Stimulated activated CD8-positive, alpha-beta memory T cell treated with anti-CD3 and anti-CD28 coated beads, Interleukin-12 subunit alpha, Interleukin-12 subunit beta, amount 100 ng/mL, for 4 hours (primary cell): ENCODE measurements at places on chromosomes 2 and 18.

DNA sequence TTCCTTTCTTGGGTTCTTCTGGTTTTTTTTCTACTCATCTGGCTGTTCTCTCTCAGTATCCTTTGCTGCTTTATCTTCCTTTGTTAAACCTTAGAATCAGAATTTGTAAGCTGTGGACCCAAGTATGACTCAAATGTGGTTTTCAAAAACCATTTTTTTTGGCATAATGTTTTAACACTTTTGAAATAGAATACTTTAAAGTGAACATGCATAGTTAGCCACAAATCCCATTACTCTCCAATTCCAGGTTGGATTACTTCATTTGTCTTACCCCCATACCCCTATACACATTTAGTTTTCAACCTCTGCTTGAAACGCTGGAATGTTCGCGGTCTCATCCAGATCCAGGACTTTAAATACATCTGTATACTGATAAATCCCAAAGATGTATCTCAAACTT is 29.1 kb downstream of the ALMS1 start:
- no peak for DNase-seq

DNA sequence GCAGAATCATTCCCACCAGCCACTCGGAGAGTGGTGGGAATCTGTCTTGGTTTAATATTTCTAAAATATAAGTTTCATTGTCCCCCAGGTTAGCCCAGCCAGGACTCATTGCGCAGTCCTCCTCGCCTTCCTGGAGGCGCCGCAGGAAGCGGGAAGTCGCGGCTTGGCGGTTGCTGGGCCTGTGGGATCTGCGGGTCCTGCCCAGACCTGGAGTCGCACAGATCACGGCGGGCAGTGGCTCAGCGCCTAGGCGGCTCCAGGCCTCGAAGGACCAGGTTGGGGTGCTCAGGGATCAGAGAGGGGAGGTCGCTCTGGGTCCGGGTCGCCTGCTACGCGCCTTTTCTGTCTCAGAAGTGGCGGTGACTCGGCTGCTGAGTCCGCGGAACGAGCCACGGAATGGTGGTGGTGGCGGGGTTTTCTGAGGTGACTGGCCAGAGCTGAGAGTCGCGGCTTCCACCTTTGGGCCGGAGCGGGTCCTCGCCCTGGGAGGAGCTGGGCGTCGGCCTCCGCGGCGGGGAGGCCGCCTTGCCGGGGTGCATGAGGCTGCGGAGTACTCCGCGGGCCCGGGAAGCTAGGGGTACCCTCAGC is 2.6 kb downstream of the HOXD3 start:
- no peak for DNase-seq

GRCh38 chr18:60018618-60019462 is 119.0 kb downstream of the PMAIP1 start:
- DNase-seq = no peak

- DNase-seq = no peak
Measured at GRCh38 chr2:6770006-6770405, 95.7 kb downstream of the CMPK2 start.

- DNase-seq = no peak
Measured at GRCh38 chr18:8750954-8751415, 45.6 kb downstream of the MTCL1 start.

GRCh38 chr18:45954070-45954934 is 12.8 kb downstream of the EPG5 start:
- no peak for DNase-seq

DNA sequence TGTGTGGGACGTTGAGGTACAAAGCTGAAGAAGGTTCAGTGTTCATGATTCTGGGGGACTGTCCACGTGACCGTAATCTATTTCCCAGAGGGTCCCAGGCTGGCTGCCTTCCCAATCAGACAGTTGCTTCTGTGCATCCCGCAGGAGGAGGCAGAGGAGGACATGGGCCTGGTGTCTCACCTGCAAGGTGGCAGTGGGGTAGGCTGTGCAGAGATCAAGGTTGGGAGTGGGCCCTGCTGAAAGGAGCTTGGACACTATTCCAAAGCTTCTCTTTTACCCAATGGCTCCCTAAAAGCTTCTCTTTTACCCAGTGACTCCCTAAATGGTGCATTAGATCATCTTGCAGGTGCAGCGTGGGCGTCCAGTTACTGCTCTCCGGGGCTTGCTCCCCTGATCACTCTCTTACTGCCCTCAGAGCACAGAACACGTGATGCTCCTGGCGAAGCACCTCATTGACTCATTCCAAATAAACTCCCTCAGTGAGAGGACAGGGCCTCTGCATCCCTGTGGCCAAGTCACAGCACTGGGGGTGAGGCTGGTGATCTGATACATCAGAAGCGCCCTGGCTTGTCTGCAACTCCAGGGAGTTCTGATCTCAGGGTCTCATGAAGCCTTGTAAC is 41.5 kb downstream of the RNF144A start:
- DNase-seq = no peak

GRCh38 chr18:75545189-75545588 is 117.7 kb upstream of the SMIM21 start:
- DNase-seq = no peak

- DNase-seq = no peak
Measured at GRCh38 chr2:19871836-19872235, 29.9 kb downstream of the TTC32 start.

- DNase-seq = no peak
Measured at GRCh38 chr2:196410008-196410407, 229.5 kb upstream of the CCDC150 start.

GRCh38 chr18:57218281-57218680 is 71.4 kb downstream of the BOD1L2 start:
- no peak for DNase-seq

GRCh38 chr2:34705551-34706247 is 1106.6 kb upstream of the FAM98A start:
- no peak for DNase-seq

DNA sequence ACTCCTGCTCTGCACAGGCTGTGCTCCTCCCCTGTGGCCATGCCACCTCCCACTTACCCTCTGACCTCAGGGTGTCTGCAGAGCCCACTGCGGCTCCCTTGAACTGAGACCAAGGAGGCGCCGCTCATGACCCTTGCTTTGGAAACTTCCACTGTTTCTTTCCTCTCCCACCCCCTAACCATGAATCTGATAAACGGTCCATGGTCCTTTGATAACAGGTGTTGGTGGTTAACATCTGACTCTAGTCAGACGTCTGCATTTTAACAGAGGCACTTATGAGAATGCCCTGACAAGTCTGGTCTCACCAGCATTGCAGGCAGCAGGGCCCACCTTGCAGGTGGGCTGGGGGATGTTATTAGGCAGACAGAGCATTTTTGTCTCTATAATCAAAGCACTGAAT is 113.6 kb upstream of the APCDD1 start:
- no peak for DNase-seq

GRCh38 chr2:83747141-83747540 is 711.9 kb downstream of the SUCLG1 start:
- no peak for DNase-seq

DNA sequence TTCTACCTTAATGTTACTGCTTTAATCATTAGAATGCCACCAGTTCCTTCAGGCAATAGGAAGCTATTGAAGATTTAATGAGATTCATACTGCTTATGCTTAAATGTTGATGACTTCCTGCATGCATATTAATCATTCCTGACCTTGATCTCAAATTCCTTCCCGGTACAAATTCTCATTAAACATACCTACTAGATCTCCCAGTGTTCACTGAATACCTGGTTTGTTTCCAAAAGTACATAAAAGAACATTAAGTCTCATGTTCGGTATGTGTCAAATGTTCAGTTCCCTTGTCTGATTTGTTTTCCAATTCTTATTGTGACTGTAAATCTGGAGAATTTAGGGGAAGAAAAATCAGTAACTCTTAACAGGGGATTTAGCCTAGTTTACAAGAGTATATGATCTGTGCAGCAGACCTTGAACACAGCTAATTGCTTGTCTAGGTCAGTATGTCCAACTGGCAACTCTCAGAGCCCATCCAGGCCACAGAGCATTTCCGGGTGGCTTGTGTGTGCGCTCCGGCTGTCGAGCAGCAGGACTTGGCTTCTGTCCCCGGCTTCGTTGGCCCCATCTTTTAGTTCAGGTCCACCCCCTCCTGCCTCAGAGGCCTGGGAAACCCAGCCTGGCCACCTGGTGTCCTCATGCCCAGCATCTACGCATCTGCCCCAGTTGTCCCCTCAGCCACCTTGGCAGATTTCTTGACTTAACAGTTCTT is 13.1 kb downstream of the METAP1D start:
- no peak for DNase-seq

DNA sequence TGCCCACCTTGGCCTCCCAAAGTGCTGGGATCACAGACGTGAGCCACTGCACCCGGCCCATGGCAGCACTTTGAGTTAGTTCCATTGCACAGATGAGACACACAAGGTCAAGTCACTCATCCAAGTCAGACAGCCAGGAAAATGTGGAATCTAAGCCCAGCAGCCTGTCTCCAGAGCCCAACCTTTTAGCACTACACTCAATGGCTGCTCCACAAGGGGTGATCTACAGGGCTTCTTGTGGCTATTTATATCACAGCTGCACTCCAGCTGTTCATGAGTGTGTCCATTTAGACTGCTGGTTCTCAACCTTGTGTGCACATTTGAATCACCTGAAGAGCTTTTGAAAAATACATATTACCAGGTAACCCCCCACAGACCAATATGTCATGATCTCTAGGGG is 72.9 kb upstream of the RPL31 start:
- DNase-seq = no peak

DNA sequence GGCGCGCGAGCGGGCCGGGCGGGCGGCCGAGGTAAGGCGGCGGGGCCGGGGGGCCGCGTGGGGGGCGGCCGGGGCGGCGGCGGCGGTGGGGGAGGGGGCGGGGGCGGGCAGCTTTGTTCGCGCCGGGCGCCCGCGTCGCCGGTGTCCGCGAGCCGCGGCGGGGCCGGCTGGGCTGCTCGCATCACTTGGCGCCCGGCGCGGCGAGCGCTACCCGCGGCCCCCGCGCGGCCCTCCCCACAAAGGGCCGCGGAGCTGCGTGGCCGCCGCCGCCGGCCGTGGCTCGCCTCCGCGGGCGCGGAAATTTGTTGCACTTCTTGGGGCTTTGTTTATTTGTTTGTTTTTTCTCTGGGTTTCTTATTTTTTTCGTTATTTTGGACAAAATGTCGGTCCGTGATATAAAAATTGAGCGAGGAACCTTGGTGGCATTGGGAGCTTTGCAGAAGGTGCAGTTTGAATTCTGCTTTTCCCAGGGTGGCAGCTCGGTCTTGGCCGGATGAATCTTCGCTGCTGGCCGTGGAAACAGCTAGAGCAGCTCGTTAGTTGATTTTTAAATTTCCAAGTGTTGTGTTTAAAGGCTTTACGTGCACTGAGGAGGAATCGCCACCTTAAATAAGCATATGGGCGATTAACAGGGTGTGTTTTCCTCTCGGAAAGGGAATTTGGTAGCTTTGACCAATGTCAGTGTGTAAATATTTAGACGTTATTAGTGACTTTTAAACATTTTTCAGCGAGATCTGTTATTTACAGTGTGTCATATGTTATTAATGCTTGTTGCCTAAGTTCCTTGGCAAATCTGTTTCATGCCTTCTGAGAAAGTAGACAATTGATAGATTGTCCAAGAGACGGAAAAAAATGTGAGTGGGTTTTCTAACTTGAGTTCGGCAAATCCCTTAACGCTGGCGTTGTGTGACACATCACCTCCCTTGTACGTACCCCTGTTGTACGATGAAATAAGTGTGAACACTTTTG is 822 bp downstream of the UBE2E3 start:
- no peak for DNase-seq

- no peak for DNase-seq
Measured at GRCh38 chr18:11948852-11949523, 32.3 kb upstream of the IMPA2 start.

GRCh38 chr2:196489371-196489770 is 150.1 kb upstream of the CCDC150 start:
- no peak for DNase-seq

GRCh38 chr2:14565666-14566065 is 66.9 kb upstream of the LRATD1 start:
- DNase-seq = no peak

- DNase-seq = no peak
Measured at GRCh38 chr2:237196866-237197618, 111.4 kb downstream of the COPS8 start.

- DNase-seq = no peak
Measured at GRCh38 chr2:184532551-184532950, 65.8 kb upstream of the ZNF804A start.

GRCh38 chr18:72541871-72542332 is 2.2 kb downstream of the CBLN2 start:
- DNase-seq = no peak

DNA sequence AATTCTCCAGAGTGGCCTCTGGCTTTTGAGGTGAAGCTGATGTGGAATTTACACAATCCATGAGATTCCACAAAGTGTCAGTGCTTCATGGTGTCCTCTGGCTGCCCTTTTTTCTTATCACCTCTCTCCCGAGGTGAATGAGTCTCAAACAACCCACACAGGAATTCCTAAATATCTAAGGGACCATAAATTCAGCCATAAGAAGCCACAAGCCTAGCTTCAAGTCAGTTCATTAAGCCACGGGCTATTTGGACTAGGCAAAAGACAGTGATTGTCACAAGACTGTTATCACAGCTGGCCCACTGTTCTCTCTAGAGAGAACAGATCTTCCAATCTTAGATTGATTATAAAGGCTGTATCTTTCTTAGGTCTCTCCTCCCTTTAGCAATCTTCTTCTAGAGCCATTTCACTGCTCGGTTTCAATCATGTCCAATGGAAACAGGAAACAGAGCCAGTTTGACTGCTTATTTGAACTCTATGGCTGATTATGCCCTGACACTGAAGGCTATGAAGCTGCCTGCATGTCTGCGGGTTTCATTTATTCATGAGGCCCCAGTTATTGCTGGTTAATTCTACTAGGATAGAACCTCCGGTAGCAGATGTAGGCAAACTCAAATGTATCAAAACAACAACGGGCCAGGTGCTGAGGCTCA is 4.1 kb downstream of the NEMP2 start:
- no peak for DNase-seq

DNA sequence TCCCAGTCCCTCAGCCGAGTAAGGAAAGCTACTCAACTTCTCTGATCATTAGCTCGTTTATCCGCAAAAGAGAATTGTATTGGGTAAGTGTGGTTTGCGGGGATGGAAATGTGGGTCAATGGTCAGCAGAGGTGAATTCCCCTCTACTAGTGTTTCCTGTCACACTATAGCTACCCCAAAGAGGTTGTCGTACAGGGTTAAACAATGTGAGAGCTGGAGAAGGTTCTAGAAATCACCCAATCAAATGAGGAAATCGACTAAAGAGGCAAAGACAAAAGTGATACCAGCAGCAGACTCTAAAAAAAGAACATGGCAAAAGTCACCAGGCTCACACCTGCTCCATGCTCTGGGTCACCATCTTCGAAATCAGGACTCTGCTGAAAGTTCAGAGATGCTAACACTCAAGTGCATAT is 144.7 kb upstream of the ITGA4 start:
- no peak for DNase-seq

GRCh38 chr2:213834331-213834730 is 550.1 kb downstream of the SPAG16 start:
- DNase-seq = no peak

GRCh38 chr18:78979056-78979729 is 425 bp upstream of the SALL3 start:
- DNase-seq = no peak
